NCI-H2081 (cell line): ENCODE measurements at places on chromosomes 16 and 17.

DNA sequence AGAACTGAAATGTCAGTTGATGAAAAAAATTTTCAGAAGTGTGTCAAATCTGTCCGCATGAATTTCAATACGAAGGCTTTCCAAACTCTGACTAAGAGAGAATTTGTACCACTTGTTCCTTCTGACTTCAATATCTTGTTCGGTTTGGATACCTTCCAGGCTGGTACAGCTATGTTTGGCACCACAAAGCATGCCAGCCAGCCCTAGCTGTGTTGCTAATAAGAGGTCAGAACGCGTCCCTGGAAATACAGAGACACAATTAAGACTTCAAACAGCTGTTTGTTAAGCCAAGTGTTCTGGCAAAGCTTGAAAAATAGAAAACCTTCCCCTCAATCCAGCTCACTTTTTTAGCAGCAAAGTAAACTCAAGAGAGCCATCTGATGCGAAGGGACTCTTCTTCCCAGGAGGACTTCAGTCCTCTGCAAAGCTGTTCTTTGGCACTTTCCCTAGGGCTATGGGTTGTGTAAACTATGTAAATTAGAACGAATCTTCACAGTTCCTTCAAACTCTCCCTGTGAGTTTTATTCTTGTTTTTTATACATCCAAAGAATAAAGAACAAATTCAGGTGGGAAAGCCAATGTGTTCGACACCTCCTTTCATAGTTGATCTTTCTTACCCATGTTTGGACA lies 35.1 kb downstream of the GRB2 start:
- no peak for DNase-seq

DNA sequence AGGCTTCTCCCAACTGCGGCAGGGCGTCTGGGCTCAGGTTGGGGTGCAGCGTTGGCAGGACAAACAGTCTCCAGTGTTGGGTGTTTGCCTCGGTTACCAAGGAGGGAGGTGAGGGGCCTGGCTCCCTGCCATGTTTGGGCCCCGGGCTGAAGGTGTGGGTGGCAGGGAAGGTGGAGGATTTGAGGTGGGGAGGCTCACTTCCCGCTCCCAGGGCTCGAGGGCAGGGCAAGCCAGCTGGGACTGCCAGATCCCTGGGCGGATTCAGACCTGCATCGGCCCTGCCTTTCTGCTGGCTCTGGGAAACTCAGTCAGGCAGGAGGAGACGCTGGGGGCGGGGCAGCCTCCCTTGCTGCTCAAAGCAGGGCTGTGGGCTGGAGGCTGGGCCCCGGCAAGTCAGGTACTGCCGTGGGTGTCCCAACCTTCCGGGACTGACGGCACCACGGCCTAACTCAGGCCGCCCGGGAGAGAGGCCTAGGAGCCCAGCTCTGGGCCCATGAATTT lies 31.3 kb upstream of the KRT17 start:
- DNase-seq, result no peak

- DNase-seq, result no peak
These were observed 5.2 kb downstream of the ASGR1 start for GRCh38 chr17:7173687-7174602.

- peak; percentile 87 for DNase-seq
These were observed 13.4 kb upstream of the SULT1A1 start for GRCh38 chr16:28623172-28623711.

GRCh38 chr16:50567651-50568050 lies 19.5 kb downstream of the NKD1 start:
- DNase-seq, result no peak

GRCh38 chr16:54847207-54847606 lies 83.5 kb upstream of the IRX5 start:
- DNase-seq, result no peak
